ENCODE measurements at places on chromosomes 4 and X. TPM values are rescaled to one million over a fixed set of nuclear protein-coding genes. Genes with fewer than 3 reads are reported as not detected.

SLC38A5 gene
- total RNA-seq = 0.16 TPM

PJA1 gene
- total RNA-seq = 38.3 TPM

GABRQ gene
- total RNA-seq = 0.11 TPM

DNA sequence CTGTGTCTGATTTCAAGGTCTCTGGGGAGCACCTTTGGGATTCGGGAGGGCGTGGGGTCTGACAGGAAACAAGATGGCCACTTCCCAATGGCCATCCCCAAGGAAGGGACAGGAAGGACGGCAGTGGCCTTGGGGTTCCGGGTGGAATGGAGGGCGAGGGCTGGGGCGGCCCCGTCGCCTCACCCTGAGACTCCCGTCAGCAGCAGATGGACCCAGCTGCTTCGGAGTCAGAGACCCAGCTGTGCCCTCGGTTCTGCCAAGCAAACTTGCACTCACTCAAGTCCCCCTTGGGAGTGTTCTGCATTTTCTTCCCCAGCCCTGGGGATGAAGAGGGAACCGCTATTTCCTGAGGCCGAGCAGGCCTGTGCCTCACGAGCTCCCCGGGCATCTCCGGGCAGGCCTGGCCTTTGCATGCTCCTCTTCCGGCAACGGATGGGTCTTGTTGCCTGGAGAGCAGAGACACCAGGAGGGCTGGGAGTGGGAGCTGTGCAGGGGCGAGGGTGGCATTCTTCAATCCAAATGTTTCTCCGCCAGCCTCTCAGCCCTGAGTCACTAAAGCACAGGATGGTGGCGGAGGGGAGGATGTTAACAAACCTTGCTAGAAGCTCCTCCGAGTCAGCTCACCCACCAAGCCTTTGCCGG, 6.8 kb upstream of the DUSP9 start:
- DNase-seq = no peak
- no peak overlapping the region for H3K27ac ChIP-seq
- no peak overlapping the region for H3K4me3 ChIP-seq
- H3K4me1 ChIP-seq = no peaks in the 10 kb centered on the region

- H3K36me3 ChIP-seq = no peaks in the 10 kb centered on the region
- no peak overlapping the region for H3K27ac ChIP-seq
- H3K4me1 ChIP-seq = no peaks in the 10 kb centered on the region
These were observed 101.7 kb downstream of the GATB start for GRCh38 chr4:151658959-151659600.

SRD5A3 gene
- 18.2 TPM for total RNA-seq

GPR34 gene
- total RNA-seq = not detected

GRCh38 chr4:173093361-173093760, 75.2 kb upstream of the GALNT7 start:
- H3K27me3 ChIP-seq = no peaks in the 10 kb centered on the region
- no peak overlapping the region for H3K27ac ChIP-seq
- no peak overlapping the region for H3K4me3 ChIP-seq
- H3K4me1 ChIP-seq = no peaks in the 10 kb centered on the region

PHKA1 gene
- not detected for total RNA-seq

GRCh38 chr4:89134775-89135319, 23.5 kb downstream of the TIGD2 start:
- H3K36me3 ChIP-seq = no peaks in the 10 kb centered on the region
- peaks cover 35% of the 10 kb centered on the region for H3K4me1 ChIP-seq
- H3K27me3 ChIP-seq = no peaks in the 10 kb centered on the region
- H3K27ac ChIP-seq = peak overlapping the region; percentile 63
- no peak overlapping the region for H3K4me3 ChIP-seq

GRCh38 chr4:140099983-140100382, 54.0 kb downstream of the MAML3 start:
- no peaks in the 10 kb centered on the region for H3K36me3 ChIP-seq
- H3K27me3 ChIP-seq = no peaks in the 10 kb centered on the region
- peaks cover 64% of the 10 kb centered on the region for H3K4me1 ChIP-seq
- DNase-seq = no peak

- peak overlapping the region; percentile 14 for H3K4me3 ChIP-seq
- no peaks in the 10 kb centered on the region for H3K27me3 ChIP-seq
- peak overlapping the region; percentile 99 for H3K27ac ChIP-seq
- DNase-seq = no peak
- no peaks in the 10 kb centered on the region for H3K36me3 ChIP-seq
These were observed 158.4 kb downstream of the DCLK2 start for GRCh38 chr4:150236626-150237025.

DNA sequence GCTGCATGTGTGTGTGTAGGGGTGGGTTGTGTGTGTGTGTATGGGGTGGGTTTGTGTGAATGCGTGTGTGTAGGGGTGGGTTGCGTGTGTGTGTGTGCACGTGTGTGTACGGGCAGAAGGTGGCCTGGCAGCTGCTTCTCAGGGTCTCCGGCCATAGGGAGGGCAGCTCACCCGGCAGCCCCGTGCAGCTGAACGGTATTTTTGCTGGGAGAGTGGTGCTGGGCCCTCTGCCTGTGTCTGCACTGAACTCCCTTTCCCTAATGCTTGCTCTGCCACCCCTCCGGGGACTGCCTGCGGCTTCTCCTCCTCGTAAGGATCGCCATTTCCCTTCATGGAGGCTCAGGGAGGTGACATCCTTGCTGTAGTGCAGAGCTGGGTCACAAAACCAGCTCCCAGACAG, 30.2 kb downstream of the WFS1 start:
- no peaks in the 10 kb centered on the region for H3K36me3 ChIP-seq
- H3K4me1 ChIP-seq = no peaks in the 10 kb centered on the region
- no peak overlapping the region for H3K27ac ChIP-seq
- H3K4me3 ChIP-seq = no peak overlapping the region
- DNase-seq = no peak

DNA sequence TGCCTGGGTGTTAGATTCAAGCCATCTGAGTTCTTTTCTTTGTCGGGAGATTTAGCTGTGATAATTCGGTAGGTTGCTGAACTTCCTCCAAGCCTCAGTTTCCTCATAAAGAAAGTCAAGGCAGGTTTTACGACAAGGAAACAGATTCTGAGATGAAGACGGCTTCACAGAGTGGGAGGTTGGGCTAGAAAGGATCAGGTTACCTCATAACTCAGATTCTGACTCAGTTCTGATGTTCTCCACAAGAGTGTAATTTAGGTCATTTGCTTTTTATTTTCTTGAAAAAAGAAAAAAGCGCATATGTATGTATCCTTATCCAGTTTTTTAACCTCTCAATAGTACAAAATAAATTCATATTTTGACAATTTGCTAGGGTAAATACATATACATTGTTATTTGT, 47.2 kb upstream of the ELOVL6 start:
- H3K27ac ChIP-seq = no peak overlapping the region
- H3K4me3 ChIP-seq = no peak overlapping the region
- H3K4me1 ChIP-seq = no peaks in the 10 kb centered on the region

ZDHHC9 gene
- total RNA-seq = 10.1 TPM

- no peak overlapping the region for H3K27ac ChIP-seq
- no peak for DNase-seq
- peaks cover 3% of the 10 kb centered on the region for H3K36me3 ChIP-seq
- peaks cover 13% of the 10 kb centered on the region for H3K4me1 ChIP-seq
- no peaks in the 10 kb centered on the region for H3K27me3 ChIP-seq
These were observed 54.3 kb downstream of the TSC22D3 start for GRCh38 chrX:107721318-107721717.

IL2 gene
- not detected for total RNA-seq

GRCh38 chr4:2790583-2791517, 2.0 kb upstream of the SH3BP2 start:
- H3K36me3 ChIP-seq = no peaks in the 10 kb centered on the region
- H3K27ac ChIP-seq = no peak overlapping the region
- no peak overlapping the region for H3K4me3 ChIP-seq
- no peak for DNase-seq

DNA sequence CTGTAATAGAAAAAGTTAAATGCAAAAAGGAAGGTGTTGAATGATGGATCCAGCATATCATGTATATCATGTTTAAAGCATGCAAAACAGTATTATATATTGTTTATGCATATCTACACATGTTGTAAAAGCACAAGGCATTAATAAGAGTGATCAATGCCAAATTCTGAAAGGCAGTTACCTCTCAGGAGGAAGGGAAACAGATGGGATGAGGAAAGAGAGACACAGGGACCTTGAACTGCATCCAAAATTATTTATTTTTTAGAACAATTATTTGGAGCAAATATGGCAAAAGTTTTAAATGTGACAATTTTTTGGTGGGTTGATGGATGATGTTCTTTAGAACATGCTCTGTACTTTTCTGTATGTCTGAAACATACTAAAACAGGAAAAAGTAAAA, 193.4 kb downstream of the CLCN4 start:
- no peak overlapping the region for H3K4me3 ChIP-seq
- no peak overlapping the region for H3K27ac ChIP-seq
- DNase-seq = no peak
- no peaks in the 10 kb centered on the region for H3K36me3 ChIP-seq

DNA sequence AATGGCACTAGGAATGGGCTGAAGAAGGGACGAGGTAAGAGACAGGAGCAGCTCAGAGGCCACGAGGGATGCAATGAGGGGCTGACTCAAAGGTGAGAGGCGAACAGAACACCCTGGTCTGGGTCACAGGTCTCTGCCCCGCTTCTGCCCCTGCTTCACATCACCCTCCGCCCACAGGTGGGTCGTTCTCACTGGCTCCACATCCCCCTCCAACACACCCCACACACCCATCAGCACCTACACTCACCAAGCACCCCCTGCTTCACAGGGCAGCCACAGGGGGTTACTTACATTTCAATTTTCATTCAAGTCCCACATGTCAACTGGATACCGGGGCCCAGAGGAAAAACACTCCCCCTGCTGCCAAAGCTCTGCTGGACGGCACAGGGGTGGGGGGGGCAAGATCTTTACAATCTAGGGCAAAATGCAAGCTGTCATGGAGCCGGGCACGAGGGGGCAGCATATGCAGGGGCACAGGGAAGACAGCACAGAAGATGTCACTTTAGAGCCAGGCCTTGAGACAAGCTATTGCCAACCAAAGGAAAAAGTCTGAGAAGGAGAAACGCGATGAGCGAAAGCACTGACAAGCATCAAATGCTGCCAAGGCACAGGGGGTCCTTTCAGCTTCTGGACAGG, 94.0 kb downstream of the AFAP1 start:
- no peak overlapping the region for H3K4me3 ChIP-seq
- peak overlapping the region; percentile 98 for H3K27ac ChIP-seq
- peaks cover 82% of the 10 kb centered on the region for H3K4me1 ChIP-seq
- DNase-seq = peak; percentile 54

PRKX gene
- 3.7 TPM for total RNA-seq

- no peak overlapping the region for H3K27ac ChIP-seq
- peaks cover 2% of the 10 kb centered on the region for H3K27me3 ChIP-seq
- H3K4me1 ChIP-seq = no peaks in the 10 kb centered on the region
- no peak for DNase-seq
These were observed 113.9 kb downstream of the QDPR start for GRCh38 chr4:17398035-17398434.

DNA sequence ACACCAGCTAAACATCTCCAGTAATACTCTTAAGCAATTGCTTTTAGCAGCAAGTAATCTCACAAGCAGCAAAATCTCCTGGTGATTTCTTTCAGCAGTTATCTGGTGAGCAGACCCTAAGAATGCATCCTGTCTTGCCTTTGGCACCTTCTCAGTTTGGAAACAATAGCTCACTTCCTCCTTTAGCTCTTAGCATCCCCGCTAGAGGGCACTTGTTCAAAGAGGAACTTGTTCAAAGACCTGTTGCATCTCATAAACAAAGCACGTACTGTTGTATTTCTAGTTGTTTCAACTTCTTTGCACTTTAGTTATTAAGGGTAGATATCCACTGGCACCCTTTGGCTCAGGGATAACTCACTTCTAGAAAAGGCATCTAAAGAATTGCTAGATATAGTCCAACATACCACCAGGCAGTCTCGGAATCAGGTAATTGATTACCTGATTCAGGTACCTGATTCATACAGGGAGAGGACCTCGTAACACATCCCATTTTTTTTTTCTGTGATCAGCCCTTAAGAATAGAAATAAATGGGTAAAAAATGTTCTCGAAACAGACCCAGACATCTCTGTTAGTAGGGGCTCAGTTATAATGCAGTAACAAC, 81.9 kb upstream of the QRFPR start:
- H3K4me1 ChIP-seq = 0 out of 2 replicates have a peak, but pooled peaks cover 3% of the 10 kb centered on the region
- no peak overlapping the region for H3K4me3 ChIP-seq
- no peaks in the 10 kb centered on the region for H3K36me3 ChIP-seq

Data from SJSA1 (cell line).